ENCODE measurements at places on chromosomes 2 and 18.

- DNase-seq: no peak
Measured at GRCh38 chr2:179338681-179339080, 74.0 kb upstream of the SESTD1 start.

- DNase-seq: peak; percentile 77
Measured at GRCh38 chr2:38581193-38582147, 21.3 kb downstream of the HNRNPLL start.

GRCh38 chr2:53028746-53029423, 738.7 kb upstream of the CHAC2 start:
- no peak for DNase-seq

- DNase-seq: no peak
Measured at GRCh38 chr2:45669032-45669486, 17.6 kb downstream of the PRKCE start.

DNA sequence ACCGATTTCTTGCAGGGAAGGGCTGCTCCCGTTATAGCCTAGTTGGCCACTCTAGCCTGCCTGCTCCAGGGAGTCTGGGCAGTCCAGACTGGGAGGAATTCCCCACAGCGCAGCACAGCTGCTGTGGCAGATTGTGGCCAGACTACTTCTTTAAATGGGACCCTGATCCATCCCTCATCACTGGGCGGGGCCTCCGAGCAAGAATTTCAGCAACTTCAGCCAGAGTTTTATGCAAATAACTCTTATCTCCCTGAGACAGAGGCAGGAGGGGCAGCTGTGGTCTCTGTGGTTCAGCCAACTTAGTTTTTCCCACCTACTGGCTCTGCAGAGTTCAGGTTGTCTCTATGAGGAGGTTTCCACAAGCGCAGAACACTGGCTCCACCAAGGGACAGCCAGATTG, 1583.2 kb downstream of the SUCLG1 start:
- no peak for DNase-seq

DNA sequence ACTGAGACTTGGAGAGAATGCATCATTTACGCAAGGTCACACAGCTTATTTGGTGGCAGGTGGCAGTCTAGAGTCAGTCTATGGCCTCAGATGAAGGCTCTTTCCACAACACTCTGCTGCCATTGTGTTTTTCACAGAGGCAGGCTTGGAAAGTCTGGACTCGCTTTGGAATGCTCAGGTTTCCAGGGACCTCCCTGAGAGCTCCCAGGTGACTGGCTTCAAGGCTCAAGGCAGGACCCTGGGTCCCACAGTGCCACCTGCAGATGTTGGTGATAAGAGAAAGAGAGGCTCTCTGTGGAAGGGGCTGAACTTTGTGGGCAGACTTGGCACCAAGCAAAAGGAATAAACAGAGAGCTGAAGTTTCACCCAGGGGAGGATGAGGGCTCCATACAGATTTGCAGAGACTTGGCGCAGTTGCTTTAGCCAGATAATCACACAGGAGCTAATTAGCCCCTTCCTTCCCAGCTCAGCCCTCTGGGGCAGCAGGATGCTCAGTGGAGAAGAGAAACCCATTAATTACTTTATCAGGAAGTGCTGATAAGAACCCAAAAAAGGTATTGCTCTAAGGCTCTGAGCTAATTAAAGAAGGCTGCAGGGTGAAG, 103.5 kb downstream of the LBH start:
- DNase-seq: peak; percentile 56

DNA sequence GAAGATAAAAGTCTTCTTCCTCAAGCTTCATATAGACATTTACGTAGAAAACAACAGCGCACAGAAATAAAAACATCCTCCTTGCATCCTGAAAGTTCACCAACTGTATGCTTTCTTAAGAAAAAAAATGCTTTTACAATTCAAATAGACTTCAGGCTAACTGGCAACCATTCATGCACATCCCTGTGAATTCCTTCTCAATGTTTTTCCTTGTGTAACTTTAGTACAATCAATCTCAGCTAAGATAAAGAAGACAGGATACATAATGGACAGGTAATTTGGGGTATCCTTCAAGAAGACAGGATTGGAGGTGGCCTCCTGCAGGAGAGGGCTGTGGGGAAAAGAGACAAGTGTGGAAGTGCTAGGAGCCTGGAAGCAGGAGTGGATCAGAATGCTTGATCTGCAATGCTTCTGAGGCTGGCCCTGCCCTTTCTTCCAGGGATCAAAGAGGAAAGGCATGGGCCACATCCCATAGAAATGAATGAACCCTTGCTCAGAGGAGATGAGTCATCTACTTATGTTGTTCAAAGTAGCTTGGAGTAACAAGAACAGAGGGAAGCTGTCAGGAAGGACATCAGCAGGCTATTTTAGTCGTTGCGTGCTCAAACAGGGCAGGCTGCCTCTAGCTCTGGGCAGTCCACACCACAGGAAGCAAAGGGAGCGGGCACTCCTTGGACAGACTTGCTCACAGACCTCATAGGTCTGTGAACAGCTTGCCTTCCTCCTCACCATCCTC, 126.6 kb downstream of the TMEM131 start:
- DNase-seq: no peak

DNA sequence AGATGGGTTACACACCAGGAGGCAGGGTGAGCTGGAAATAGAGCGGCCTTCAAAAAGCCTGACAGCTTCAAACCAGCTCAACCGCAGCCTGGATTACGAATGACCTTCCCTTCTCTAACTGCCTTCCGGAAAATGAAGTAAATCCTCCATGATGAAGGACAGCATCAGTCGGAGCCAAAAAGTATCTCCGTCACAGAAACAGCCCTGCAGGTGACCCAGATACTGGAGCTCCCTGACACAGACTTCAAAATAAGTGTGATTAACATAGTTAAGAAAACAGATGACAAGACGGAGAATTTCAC, 10.3 kb upstream of the CIB4 start:
- DNase-seq: no peak

- no peak for DNase-seq
Measured at GRCh38 chr18:28109781-28110560, 67.0 kb downstream of the CDH2 start.

DNA sequence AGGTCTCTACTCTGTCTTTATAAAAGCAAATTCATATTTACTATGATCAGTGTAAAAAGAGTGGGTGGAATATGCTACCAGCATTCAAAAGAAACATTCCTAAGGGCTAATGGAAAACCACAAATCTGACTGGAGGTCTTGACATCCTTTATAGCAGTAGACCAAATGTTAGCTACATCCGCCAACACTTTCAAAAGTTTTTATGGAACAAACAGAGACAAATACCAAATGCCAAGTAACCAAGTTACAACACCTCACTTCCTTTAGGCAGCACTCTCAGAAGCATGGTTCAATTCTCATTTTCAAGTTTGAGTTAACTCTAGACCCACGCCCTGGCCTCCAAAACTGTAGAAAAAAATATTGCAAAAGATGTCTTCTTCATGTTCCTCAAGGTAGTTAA, 78.3 kb upstream of the SETBP1 start:
- no peak for DNase-seq

GRCh38 chr2:167945660-167946368, 301.6 kb downstream of the STK39 start:
- no peak for DNase-seq

GRCh38 chr2:241689306-241689705, 2.7 kb upstream of the DTYMK start:
- no peak for DNase-seq

DNA sequence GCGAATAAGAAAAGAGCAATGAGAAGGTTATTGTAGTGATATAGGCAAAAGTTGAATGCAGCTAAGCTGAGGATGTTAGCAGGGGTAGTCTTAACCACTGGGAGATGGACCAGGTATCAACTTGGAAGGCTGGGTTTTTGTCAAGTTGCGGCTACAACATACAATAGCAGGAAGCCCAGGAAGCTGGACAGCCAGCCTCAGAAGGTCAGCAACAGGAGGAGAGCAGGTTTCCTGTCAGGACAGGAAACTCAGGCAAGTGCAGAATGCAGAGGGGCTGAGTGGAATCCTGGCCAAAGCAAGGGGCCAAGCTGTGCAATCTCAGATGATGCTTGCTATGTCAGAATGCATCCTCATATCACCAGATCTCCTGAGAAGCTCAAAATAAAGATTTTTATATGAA, 530.0 kb upstream of the ID2 start:
- DNase-seq: no peak

DNA sequence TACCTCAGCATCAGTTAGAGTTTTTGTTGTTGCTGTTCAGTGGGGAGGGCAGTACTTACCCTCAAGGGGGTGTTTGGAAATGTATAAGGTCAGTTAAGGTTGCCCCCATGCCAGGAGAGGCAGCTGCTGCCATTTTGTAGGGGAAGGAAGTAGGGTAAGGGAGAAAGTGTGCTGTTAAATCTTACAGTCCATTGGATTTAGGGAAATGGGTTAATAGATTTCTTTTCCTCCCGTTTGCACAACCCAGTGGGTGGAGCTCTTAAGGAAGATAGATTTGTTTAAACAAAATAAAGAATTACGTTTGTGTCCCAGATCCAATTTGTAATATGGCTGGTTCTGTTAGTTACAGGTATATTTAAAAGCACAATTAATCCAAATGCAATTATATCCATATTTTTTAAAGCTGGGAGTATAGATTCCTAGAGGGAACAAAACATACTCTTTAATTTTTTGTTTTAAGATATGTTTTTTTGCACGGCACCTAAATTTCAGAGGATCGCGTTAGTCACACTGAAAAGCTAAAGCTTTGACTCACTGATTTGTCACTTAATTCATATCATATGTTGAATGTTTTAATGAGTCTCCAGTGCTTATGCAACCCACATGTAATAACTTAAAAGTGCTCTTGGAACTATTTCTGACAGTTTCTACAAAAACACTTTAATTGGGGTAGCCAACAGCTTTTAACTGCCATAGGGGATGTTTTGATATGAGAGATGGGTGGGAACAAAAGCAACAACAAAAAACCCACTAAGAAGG, 9.0 kb upstream of the CWC22 start:
- DNase-seq: no peak

DNA sequence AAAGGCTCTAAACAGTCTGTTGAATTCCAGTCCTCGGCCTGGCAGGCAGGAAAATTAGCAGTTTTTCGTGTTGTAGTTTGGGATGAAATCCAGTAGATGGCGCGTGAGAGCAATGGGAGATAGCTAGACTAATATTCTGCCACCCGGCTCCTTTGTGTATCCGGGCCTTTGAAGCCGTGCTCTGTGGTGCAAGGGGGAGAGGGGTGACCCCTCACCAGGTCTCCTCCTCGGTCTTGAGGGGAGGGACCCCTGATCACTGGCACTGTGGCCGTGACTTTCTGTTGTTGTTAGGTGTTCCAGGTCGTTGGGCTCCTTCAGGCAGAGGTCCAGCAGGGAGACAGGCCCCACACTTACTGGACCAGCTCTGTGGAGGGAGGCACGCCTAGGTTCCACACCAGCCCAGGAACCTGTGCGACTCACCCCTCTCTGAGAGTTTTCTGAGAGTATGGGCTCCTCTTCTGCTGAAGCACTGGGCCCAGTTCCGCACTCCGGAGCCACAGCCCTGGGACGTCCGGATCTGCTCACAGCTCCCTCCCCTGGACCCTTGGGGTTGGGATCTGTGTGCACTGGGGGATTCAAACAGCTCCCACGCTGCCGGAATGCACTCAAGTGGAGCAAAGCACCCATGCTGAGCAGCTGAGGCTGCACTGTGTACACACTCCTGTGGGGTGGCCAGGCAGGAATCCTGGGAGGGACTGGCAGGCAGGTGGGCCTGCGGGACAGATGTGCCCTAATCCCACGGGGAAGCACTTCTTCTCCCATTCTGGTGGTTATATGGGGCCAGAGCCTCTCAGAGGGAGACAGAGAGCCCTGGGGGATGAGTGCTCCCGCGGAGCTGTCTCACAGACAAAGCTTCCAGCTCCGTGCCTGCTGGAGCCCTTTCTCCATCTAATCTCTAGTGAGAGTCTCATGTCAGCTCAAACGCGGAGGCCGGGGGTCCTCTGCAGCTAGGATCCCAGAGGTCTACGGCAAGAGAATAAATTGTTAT, 8.8 kb downstream of the GKN2 start:
- peak; percentile 70 for DNase-seq

DNA sequence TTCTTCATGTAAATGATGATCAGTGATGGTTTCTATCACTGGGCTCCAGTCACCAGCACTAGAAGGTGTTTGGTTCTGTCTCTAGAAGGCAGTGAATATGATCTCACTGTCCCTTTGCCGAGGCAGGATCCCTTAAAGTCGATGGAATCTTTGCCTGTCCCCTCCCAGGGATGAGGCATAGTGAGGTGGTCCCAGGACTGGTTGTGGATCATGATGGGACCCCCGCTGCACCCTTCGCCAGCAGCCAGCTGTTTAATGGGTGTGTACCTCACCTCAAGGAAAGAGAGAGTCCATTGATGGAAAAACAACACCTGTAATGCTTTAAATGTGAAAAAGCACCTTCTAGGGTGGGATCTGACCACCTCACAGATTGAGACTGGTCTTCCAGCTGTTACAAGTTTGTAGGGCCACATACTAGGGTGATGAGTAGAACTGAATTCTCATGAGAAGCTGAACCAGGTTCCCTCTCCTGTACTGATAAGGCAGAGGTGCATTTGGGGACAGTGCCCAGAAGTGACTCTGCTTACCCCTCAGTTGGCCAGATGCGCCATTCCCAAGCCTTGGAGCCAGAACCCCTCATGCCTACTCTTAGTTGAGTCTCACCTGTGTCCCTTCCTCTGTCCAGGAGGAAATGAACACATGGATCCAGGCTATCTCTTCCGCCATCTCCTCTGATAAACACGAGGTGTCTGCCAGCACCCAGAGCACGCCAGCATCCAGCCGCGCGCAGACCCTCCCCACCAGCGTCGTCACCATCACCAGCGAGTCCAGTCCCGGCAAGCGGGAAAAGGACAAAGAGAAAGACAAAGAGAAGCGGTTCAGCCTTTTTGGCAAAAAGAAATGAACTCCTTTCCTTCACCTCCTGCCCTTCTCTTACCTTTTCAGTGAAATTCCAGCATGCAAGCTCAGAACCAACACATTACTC, 55.5 kb upstream of the EML6 start:
- DNase-seq: no peak

DNA sequence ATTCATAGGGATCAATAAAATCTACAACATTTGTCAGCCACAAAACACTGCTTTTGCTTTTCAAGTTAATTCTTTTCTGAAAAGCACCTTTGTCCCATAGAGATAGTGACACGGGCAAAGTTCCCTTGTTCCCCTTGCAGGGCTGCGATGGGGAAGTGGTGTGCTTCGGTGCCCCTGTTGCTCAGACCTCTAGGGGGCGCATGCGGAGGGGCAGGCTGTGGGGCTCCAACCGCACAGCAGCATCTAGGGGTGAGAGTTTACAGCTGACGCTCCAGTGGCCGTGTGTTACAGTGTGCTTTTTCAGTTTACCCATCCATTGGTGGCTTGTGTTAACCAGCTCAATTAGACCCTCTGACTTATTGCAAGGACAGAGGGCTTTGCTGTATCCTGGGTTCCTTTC, 1432.2 kb upstream of the ACVR2A start:
- DNase-seq: no peak

DNA sequence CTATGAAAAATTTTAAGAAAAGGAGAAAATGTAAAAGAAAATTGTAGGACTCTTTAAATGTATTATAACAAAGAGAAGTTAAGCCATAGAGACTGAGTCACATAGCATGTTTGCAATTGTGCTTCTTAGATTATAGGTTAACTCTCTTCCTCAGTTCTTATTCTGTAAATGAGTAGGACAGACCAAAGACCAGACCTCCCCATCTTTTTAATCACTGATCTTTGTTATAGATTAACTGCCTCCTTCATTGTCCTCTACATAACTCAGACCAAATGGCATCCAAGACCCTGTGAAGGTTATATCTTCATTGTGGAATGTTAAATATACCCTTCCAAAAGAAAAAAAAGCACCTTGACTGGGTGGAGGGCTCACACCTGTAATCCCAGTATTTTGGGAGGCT, 316.9 kb upstream of the LRRTM4 start:
- no peak for DNase-seq
